SK-N-MC (cell line): ENCODE measurements at places on chromosomes 4 and X.

DNA sequence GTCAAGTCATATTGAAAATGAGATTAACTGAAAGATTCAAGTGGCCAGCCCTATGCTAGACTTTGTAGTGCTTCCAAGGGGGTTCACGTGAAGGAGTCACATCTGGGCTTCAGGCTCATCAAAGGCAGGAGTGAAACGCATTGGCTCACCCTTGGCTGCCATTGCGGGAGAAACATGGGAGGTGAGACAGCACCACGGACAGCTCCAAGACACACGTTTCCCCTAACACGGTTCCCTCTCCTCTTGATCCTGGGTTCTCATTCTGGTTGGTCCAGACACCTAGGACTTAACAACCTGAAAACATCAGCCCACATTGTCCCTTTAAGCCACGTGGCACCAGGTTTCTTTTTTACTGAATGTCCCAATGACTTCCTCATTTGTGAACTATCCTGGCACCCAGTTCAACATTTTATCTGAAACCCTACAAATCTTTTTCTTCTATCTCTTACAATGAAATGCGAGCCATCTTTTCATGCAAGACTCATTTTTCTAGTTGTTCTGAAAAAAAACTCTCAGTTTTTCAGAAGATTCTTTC lies 279.0 kb upstream of the VCX3A start:
- no peak for DNase-seq

DNA sequence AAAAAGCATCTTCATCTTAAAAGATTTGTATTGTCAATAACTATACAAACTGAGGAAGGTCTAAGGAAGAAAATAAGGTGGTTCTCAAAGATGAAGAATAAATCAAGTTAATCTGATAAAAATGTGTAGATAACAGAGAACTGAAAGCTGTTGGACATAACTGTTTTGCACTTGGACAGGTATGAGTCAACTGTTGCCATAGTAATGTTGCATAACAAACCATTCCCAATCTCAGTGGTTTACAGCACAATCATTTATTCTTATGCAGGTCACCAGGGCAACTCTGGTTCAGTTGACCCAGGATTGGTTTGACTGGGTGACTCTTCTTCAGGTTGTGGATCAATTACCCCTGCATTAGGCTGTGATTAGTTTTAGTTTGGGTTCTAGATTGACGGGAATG lies 2197.7 kb downstream of the ARAP2 start:
- DNase-seq, result no peak

DNA sequence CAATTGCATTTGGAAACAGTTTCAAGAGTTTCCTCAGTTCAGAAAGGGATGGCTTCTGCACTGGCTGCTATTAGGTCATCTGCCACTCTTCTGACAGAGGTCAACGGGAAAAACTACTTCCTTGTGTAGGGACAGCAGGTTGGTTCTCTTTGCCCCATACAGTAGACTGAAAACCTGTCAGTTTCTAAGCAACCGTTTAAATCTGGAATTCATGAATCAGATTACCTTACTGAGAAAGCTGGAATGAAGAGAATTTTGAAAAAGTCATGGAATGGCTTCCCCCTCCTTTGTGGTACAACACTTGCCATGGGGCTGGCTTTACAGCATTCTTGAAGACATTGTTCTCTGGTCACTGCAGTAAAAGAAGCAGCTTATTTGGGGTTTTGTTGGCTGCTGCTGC lies 240.3 kb downstream of the IL1RAPL2 start:
- DNase-seq, result no peak

GRCh38 chr4:124958847-124959246 lies 246.3 kb upstream of the ANKRD50 start:
- DNase-seq, result no peak

- DNase-seq, result no peak
Observed at GRCh38 chr4:184103527-184104264, 114.0 kb downstream of the ENPP6 start.

- no peak for DNase-seq
Observed at GRCh38 chr4:147732518-147733235, 789 bp downstream of the ARHGAP10 start.

- no peak for DNase-seq
Observed at GRCh38 chr4:183185018-183185417, 86.0 kb downstream of the WWC2 start.

DNA sequence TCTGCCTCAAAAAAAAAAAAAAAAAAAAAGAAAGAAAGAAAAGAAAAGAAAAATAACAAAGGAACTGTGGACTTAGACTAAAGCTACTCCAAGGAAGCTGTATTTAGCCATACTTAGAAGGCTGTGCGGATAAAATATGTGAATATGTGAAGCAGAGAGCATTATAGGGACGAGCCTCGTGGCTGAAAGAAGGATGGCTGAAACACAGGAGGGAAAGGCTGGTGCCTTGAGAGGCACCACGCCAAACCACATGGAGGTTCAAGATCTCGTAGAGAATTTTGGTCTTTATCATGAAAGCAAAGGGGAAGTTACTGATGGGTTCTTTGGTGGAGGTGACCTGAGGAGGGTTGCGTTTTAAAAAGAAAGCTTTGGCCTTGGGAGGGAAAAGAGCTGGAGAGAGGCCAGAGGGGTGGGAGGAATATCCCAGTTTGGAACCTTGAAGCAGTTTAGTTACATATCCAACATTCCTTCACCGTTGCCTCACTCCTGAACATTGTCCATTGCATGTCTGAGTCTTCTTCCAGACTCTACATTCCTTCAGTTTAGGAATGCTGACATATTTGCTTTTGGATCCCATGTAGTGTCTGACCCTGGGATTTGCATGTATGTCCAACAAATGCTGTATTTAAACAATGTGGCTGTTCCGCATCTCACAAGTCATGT lies 82.5 kb downstream of the CPE start:
- no peak for DNase-seq

- DNase-seq, result no peak
Observed at GRCh38 chr4:76654791-76655190, 219.8 kb downstream of the SHROOM3 start.

GRCh38 chrX:124719060-124719459 lies 372.7 kb downstream of the SH2D1A start:
- DNase-seq, result no peak

GRCh38 chrX:96424007-96424406 lies 260.6 kb upstream of the DIAPH2 start:
- DNase-seq, result no peak

DNA sequence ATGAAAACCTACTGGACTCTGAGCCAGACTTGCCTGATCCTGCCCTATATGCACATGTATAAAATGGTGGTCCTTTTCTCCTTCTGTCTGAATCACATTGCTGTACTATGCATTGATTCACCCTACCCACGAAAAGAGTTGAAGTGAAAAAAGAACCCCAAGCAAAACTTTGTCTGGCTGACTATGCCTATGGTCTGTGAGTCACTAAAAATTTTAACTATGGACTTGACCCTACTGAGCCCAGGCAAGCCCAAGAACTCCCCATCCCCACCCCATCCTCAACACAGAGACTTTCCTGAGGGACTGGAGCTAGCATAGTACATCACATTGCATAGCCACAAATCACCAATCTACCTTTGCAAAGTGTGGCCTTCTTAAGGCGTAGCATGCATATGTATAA lies 116.6 kb upstream of the TENM3 start:
- DNase-seq, result no peak

DNA sequence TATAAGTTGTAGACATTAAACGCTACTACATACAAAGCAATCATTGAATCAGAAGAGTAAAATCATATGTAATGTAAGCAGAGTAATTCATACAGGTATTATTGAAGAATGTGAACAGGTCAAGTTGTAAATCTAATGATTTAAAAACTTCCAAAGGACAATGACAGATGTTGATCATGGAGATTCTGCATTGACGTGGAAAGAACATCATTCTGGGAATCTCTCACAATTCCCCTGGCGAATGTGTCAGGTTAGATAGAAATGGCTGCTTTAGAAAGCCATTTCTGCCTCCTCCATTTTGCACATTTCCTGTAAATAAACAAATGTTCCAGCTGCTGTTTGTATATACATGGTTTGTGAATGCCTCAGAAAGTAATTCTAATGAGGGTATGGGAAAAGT lies 719.4 kb downstream of the ADGRL3 start:
- no peak for DNase-seq

DNA sequence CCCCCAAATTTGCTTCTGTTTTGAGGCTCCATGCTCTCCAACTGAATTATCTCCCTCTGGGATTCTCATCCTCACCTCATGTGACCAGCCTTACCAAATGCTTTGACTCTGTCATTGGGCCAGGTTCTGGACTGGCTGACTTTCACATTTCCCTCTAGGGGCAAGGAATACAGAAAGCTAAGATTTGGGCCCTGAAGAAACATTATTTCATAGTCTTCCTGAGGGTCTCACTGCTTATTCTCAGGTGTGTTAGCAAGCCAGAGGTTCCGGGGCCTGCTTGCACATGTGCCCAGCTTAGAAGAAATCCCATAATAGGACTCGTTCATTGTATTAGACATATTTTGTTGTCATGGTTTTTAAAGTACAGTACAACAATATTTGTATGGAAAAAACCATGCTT lies 62.6 kb upstream of the TEX13D start:
- no peak for DNase-seq

DNA sequence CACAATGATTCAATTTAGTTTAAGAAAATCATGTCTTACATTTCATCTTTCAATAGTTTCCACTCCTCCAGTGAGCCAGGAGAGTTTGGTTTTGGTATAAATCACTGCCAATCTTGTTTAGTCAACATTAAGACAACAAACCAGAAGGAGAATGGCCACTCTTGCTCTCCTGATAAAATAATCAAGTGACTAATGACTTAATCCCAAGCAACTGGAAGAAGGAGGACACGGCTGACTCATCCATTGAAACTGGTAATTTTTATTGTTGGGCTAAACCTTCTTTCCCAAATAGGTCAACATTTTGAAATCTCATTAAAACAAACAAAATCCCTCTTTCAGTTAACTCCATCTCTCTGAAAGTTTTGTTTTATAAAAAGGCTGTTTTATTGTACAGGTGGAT lies 230.2 kb downstream of the CLCN4 start:
- DNase-seq, result no peak

DNA sequence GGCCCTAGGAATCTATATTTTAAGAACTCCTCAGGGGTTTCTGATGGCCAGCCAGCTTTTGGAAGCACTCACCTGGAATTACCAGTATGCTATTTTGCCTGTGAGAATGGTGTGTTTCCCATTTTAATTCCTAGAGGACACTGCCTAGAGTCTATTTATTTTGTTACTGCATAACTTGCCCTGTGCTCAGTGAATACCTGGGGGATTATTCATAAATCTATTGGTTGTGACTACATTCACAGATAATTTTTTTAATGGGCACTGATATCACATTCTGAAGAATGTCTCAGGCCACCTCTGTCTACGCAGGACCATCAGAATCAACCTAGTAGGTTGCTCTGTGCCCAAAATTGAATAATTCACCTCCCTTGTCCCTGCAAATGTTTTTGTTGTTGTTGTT lies 6.7 kb downstream of the ARL13A start:
- no peak for DNase-seq

DNA sequence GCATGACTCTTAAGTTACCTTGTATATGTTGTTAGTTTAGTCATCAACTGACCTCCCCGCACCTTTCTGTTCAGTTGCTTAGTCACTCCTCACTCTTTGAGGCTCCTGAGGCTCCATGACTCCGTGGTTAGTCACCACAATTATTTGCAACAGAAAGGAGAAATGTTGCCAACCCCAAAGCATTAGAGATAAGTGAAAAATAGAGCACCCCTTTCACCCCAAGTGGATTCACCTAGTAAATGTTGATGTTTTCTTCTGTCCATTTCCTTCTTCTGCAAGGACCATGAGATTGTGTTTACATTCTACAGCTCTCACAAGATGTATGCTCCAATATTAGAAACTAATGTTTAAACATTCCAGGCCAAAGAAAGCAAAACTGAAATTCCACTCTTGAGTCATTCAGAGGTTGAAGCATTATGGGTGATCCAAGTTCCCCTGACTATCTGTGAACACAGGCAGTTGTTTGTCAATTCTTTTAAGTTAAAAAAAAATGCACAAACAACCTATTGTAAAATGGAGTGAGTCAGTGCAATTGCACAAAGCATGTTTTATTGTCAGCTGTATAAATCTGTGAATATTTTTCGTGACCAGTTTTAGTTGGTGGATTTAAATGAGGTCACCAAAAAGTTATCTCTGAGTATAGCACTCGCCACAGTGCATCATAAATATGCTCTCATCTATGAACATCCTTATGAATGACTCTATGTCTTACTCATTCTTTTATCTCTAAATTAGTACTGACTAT lies 552.4 kb upstream of the MAGEB2 start:
- DNase-seq, result no peak

GRCh38 chr4:46550471-46550870 lies 160.5 kb upstream of the GABRA2 start:
- DNase-seq, result no peak

GRCh38 chr4:179615704-179616103 lies 2173.5 kb upstream of the AGA start:
- DNase-seq, result no peak

DNA sequence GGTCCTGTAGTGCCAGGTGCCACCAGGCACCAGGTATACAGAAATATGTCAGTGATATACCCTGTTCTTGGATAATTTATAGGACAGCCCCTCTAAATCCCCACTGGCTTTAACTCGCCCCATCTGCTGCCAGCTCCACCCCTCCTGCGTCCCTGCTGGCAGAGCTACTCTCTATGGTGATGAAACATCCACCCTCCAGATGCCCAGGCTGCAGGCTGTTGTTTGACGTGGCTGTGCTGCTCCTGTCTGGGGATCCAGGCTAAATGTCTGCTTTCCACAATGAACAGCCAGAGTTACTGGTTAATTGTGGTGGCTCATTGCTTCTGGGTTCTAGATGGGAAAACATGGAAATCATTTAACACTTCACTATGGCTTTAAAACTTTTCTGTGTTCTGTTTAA lies 12.9 kb downstream of the NHSL2 start:
- no peak for DNase-seq

DNA sequence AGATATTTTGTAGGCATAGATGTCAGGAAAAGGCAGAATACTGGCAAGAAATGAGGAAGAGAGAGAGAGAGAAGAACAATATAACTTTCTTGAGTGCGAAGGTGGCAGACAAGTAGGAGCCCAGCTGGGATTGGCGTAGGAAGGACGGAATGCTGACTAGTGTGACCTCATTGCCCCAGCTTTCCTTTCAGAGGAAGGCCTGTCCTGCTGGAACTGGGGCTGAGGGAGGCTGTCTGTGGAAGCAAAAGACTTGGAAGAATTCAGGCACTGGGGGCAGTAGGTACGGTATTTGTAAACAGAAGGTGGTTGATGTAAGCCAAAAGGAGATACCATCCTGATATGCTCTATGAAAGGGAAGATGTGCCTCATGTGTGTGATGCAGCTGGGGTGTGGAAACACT lies 818.4 kb downstream of the ADGRL3 start:
- no peak for DNase-seq
